ENCODE measurements at places on chromosomes 11 and 22.

DNA sequence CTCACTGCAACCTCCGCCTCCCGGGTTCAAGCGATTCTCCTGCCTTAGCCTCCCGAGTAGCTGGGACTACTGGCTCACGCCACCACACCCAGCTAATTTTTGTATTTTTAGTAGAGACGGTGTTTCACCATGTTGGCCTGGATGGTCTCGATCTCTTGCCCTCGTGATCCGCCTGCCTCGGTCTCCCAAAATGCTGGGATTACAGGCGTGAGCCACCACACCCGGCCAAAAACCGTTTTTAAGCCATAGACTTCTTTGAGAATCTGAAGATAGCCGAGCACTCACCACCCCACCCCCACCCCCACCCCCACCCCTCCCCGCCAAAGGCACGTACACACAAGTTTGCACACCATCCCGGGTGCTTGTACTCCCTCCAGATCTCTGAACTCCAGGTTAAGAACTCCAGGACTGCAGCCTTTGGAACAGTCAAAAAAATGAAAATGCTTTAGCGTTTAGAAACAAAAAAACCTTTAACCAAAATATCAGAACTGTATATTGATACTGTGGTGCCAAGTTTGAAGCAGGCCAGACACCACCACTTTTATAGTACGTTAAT is 1.5 kb downstream of the CRKL start:
- DNase-seq: no peak

DNA sequence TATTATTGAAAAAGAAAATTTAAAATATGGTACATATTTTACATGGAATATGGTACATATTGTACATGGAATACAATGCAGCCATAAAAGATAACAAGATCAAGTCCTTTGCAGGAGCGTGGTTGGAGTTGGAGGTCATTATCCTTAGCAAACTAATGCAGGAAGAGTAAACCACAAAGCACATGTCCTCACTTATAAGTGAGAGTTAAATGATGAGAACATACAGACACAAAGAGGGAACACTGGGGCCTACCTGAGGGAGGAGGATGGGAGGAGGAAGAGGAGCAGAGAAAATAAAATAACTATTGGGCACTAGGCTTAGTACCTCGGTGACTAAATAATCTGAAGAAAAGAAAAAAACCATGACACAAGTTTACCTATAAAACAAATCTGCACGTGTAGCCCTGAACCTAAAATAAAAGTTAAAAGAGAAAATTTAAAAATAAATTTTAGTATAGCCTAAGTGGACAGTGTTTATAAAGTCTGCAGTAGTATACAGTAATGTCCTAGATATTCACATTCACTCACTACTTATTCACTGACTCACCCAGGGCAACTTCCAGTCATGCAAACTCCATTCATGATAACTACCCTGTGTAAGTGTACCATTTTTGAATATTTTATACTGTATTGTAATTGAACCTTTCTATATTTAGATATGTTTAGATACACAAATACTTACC is 204.4 kb downstream of the FAM76B start:
- DNase-seq: no peak

GRCh38 chr11:3882655-3883054 is 27.2 kb downstream of the STIM1 start:
- no peak for DNase-seq

DNA sequence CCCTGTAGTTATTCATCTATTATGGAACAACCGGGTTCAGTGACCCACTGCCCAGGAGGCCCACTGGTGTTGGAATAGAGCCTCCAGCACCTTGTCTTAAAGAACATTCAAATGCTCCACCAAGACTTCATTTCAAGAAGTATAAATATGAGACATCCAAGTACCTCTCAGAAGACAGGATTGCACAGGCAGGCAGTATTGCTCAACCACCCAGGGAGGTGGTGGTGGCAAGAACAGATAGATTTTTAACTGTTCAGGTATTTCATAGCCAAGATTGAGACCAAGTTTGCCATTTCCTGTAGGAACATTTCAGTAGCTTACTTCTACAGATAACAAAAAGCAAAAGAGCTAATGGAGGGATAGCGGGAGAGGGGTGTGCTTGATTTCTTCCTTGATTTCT is 78.7 kb downstream of the COMMD9 start:
- no peak for DNase-seq

Data from activated CD4-positive, alpha-beta T cell treated with anti-CD3 and anti-CD28 coated beads, Interleukin-2, amount 50 U/mL, for 4 hours (primary cell).